ENCODE measurements at places on chromosomes 5 and 9.

GRCh38 chr5:35324679-35325078 is 94.4 kb upstream of the PRLR start:
- no peak for DNase-seq

DNA sequence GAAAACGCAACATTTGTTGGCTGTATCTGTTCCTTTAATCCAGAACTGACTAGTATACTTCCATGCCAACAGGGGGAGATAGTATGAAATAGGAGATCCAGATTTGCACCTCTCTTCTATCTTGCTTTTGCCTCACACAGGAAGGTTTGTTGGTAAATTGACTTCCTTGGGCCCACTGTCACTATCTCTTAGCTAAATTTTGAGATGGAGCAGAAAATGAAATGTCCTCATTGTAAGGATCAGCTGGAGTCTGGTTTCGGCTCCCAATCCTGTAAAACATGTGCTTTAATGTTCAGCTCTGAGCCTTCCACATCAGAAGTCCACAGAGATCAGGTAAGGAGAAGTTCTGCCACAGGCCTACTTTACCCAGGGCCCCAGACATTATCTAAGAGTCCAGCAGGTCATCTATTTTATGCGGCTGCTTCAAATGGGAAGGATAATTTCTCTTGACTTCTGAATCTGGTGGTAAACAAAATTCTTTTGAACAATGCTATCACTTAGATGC is 176.8 kb downstream of the FER start:
- DNase-seq, result no peak

DNA sequence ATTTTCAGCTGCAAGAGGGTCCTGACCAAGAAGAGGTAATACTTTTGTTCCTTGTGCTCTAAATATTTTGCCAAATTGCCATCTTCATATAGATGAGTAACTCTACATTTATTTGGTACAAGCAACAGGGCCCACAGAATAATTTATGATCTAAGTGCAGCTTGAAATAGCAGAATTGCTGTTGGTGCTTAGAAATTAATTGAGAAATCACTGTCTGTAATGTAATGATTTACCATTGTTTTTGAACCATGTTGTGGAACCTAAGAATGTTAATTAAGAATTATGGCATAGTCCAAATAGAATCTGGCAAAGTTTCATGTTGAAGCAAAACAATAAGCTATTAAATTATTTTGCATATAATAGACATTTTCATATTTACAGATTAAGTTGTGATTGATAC is 44.8 kb upstream of the NUDT12 start:
- no peak for DNase-seq

GRCh38 chr5:42753099-42753498 is 3.5 kb upstream of the CCDC152 start:
- no peak for DNase-seq

GRCh38 chr9:126020836-126021235 is 273.7 kb downstream of the PBX3 start:
- DNase-seq, result no peak

- no peak for DNase-seq
Observed at GRCh38 chr5:62134811-62135210, 171.2 kb upstream of the KIF2A start.

GRCh38 chr9:126813072-126813471 is 8.2 kb downstream of the ZBTB43 start:
- DNase-seq, result no peak

- DNase-seq, result no peak
Observed at GRCh38 chr5:81849770-81850367, 99.0 kb upstream of the SSBP2 start.

- DNase-seq, result no peak
Observed at GRCh38 chr5:108672639-108673038, 75.1 kb upstream of the FER start.

GRCh38 chr9:120110520-120110919 is 469.4 kb downstream of the CDK5RAP2 start:
- no peak for DNase-seq

- DNase-seq, result no peak
Observed at GRCh38 chr5:180101451-180102105, 30.0 kb upstream of the RNF130 start.

GRCh38 chr5:123845356-123846100 is 333.6 kb downstream of the CSNK1G3 start:
- no peak for DNase-seq

DNA sequence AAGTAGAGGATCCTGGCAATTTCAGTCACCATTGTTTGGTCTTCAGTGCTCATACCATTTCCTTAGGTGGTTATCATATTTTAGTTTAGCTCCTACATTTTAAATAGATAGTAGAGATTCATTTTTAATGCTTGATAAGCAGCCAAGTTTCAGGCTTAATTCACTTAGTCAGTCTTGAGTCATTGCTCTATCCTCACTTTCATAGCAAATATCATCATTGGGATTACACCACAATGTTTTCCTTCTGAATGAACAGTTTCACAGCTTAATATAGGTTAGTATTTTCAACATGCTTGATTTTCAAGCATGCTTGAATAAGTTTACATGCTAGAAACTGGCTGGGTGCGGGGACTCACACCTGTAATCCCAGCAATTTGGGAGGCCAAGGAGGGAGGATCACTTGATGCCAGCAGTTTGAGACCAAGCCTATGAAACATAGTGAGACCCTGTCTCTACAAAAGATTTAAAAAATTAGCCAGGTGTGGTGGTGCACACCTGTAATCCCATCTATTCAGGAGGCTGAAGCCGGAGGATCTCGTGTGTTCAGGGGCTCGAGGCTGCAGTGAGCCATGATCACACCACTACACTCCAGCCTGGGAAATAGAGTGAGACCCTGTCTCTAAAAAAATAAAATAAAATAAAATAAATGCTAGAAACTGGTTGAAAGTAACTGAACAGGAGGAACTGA is 339.9 kb downstream of the ADGRV1 start:
- no peak for DNase-seq

DNA sequence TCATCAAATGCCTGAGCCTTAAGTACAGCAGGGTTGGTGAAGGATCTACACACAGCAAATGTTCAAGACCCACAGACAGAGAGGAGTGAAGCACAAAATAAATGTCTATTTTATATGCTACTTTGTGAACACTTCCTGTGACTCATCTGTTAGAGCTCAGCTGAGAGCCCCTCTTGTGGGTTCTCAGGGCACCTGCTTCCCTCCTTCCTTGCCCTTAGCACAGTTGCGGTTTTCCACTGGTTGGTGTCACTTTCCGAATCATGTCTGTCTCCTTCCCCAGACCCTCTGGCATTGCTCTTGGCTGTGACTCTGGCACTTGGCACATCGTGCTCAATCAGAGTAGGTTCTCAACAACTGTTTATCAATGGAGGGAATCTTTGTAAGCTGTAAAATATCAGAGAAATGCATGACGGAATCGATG is 128.5 kb upstream of the STC2 start:
- DNase-seq, result no peak

GRCh38 chr5:6264394-6264793 is 114.0 kb downstream of the MED10 start:
- no peak for DNase-seq

DNA sequence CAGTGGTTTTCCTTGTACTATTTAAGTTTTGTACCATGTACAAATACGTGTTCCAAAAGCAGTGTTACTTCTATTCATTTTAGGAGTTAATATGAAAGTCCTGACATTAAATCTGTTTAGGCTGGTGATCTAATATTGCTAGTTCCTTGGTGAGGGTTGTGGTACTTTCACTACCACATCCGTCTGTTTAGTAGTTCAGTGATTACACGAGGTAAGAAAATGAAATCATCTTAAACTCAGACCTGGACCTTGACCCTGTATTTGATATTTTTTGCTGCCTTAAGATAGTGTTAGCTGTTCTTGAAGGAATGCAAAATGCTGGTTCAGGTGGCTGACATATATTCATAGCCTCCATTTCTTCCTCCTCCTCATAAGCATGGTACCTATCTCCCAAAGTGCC is 50.3 kb downstream of the MTAP start:
- DNase-seq, result no peak

DNA sequence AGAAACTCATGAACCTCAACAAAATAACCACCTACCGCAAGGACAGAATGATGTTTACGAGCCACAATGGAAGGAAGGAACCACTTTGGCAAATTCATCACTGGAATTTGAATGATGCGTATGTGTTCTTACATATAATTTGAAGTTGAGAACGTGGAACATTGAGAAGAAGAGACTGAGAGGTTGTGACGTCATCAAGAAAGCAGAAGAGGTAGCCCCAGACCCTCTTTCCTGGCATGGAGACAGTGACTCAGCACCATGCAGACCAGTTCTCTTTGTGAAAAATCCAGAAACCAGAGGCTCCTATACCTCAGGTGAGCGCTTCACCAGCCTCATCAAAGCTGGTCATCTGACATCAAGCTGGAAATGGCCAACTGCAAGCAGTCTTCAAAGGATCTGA is 124.5 kb downstream of the PDZD2 start:
- no peak for DNase-seq

DNA sequence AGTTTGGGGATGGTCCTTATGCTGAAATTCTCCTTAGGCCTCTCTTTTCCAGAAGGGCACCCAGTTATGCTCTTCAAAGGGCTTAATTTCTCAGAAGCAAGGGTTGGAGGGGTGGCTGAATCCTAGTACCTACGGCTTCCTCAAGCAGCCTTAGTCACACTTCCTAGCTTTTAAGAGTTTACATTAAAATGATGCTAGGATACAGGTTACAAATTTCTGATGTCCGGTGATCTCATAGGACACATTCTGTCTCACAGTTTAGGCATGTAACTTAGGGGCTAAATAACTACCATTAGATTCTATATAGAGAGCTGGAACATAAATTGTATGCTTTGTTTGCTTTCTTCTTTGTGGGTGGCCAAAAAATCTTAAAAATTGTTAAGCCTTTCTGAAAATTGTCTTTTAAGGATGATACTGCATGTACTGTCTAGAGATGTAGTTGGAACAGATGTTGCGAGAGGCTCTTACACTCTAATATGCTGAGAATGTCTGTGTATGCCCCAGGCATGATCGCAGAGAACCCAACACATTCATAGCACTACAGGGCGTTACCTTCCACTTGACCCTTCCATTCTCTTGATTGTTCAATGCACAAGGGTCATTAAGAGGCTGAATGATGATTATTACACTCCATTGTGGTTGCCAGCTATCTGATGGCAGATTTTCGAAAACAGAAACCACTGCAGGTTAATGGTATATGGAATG is 139.1 kb downstream of the TMEM38B start:
- DNase-seq, result no peak

DNA sequence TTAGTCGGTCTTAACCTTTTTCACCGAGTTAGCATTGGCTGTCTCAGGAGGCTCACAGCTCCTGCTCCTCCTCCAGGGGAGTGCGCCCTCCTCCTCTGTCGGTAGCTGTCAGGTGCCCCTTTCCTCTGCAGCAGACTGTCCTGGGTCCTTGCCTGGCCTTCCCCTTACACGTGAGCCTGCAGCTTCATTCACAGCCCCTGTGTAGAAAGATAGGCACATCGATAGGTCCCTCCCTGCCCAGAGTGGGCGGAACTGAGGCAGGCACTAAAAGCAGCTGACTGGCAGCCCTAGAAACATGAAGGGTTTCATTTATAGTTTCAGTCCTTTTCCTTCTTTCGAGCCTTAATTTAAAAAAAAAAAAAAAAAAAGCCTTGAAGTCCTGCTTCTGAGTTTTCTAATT is 17.2 kb downstream of the TENT4A start:
- DNase-seq, result no peak

GRCh38 chr5:88716101-88716500 is 166.9 kb downstream of the MEF2C start:
- DNase-seq, result no peak

DNA sequence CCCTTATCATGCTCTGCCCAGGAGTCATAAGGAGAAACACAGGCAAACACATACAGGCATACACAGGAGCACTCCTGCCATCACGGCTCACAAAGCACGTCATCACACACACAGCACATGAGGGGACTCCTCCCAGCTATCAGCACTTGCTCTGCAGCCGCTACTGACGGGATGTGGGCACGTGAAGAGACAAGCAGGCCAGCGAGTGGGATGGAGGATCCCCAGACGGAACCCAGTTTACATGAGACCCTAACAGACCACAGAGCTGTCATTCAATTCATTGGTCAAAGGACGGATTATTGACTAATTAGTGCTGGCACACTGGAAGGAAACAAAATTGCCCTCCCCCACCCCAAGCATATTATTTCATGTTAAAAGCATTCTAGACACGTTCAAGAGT is 53.6 kb downstream of the SEMA4D start:
- DNase-seq, result no peak

DNA sequence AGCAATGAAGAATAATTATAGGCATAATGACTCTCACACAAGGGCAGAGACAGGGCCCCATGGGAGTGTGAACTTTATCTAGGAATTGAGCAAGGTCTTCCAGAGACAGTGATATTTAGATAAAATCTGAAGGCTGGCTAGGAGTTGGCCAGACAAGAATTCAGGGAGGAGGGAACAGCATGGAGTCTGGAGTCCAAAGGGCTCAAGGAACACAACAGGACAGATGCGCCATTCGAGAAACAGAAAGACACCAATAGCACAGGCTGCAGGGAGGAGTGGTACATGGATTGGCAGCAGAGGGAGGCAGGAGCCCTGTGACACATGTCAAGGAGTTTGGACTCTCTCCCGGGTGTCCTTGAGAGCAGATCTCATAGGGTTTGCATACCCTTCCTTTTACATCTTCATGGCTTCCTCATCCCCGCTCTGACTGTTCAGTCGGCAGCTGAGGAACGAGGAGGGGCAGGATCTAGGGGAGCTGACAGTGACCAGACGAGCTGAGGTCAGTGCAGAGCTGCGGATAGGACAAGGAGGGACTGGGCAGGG is 64.0 kb upstream of the XPA start:
- DNase-seq, result no peak

DNA sequence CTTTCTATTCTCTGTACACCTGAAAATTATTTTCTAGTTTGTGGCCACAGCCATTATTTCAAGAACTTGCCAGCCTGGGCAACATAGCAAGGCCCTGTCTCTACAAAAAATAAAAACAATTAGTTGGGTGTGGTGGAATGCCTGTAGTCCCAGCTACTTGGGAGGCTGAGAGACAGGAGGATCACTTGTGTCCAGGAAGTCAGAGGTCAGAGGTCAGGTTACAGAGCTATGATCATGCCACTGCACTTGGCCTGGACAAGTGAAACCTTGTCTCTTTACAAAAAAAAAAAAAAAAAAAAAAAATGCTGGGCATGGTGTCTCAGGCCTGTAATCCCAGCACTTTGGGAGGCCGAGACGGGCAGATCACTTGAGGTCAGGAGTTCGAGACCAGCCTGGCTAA is 58.3 kb downstream of the HMGCR start:
- no peak for DNase-seq

DNA sequence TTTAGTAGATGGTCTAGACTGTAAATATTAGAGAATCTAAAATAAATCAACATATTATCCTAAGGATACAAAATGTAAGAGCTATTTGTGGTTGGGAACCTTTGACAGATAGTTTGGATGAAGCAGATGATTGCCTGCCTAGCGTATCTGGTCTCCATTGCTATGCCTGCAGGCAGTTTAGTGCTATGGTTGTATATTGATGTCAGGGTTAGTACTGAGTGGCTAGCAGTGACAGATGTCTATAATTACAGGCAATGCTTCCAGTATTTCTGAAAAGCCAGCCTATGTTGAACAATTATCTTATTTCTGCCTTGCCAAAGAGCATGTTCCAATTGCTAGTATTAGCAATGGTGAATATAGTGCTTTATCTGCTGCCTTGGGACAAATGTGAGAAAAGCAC is 151.3 kb upstream of the TLX3 start:
- DNase-seq, result no peak
